Cardiac muscle cell (in vitro differentiated cells and primary cell): ENCODE measurements at places on chromosomes 11 and 22. TPM values are rescaled to one million over a fixed set of nuclear protein-coding genes. Genes with fewer than 3 reads are reported as not detected.

CASP5 gene
- total RNA-seq = not detected in 2 replicates

GRCh38 chr11:18853086-18853720, 61.6 kb upstream of the PTPN5 start:
- peaks cover 8% of the 10 kb centered on the region for H3K27me3 ChIP-seq
- H3K4me1 ChIP-seq = no peaks in the 10 kb centered on the region
- no peak overlapping the region for H3K4me3 ChIP-seq
- DNase-seq = peak; percentile 29

DNA sequence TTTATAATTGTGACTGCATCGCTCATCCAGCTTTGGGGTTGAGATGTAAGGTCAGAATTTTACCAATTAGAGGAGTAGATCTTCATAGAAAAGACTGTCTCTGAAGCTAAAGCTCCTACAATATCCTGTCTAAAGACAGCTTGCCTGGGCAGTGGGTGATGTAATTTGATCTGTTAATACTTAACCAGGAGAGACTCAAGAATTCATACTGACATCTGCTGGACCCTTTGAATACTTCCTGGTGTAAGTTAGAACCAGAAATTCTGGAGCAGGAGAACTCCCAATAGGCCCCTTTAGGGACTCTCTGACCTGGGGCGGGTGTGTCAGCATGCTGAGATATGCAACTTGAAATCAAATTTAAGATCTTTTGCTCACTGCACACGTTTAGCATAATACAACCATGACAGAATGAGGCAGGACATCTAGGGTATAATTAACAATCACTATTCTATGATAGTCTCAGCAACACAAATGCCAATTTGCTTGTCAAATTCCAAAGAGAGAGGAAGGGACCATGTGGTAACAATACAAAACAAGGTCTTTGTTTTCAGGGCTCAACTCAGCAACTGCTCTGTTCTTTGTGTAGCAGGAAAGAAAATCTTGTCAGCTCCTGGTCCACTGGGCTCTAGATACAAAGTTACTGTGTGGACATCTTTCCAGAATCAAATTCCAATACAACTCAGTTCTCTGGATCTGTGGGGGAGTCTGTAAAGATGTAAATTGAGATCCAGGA, 143.9 kb downstream of the INSC start:
- H3K4me3 ChIP-seq = no peak overlapping the region
- DNase-seq = peak; percentile 16
- H3K4me1 ChIP-seq = peaks cover 5% of the 10 kb centered on the region
- H3K27me3 ChIP-seq = no peaks in the 10 kb centered on the region
- no peak overlapping the region for H3K27ac ChIP-seq
- H3K36me3 ChIP-seq = no peaks in the 10 kb centered on the region

GRCh38 chr22:38397189-38398085, 57.6 kb downstream of the KCNJ4 start:
- no peaks in the 10 kb centered on the region for H3K27me3 ChIP-seq
- peaks cover 40% of the 10 kb centered on the region for H3K4me1 ChIP-seq
- H3K36me3 ChIP-seq = no peaks in the 10 kb centered on the region
- H3K27ac ChIP-seq = peak overlapping the region; percentile 95
- DNase-seq = peak; percentile 67
- peak overlapping the region; percentile 81 for H3K4me3 ChIP-seq

DNA sequence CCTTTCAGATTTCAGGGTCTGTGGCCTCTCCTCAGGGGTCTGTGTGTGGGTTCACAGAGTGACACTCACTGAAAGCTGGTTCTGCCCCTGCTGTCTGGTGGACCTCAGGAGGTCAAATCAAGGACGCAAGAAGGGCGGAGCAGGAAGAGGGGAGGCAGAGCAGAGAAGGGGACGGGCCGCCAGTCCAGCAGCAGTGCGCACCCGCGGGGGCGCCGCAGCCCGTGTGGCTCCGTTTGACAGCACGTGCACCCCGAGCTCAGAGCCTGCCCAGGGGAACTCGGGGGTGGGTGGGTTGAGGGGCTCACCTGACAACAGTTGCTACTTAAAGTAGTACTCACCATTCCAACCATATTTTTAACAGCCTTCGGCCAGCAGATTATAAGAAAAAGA, 71.4 kb upstream of the PITPNB start:
- H3K4me3 ChIP-seq = no peak overlapping the region
- no peak for DNase-seq
- peaks cover 3% of the 10 kb centered on the region for H3K36me3 ChIP-seq
- peaks cover 34% of the 10 kb centered on the region for H3K4me1 ChIP-seq
- peak overlapping the region; percentile 26 for H3K27ac ChIP-seq
- H3K27me3 ChIP-seq = no peaks in the 10 kb centered on the region

DNA sequence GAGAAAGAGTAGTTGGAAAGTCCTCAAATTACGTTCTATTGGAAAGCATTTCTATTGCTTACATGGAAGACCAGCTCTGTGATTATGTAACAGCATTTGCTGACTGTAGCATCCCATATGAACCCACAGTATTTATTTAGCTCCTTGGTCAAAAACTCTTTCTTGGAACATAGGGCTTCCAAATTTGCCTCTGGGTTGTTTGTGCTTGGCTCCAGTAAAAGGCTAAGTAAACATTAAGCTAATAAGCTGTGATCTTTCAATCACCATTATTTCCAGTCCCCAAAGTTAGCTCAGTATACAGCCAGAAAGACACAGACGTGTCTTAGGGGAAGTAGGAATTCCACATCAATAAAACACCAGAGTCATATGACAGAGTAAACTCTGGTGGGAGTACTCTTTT, 668.8 kb downstream of the DLG2 start:
- H3K27ac ChIP-seq = no peak overlapping the region
- no peak for DNase-seq
- peaks cover 7% of the 10 kb centered on the region for H3K4me1 ChIP-seq
- H3K27me3 ChIP-seq = no peaks in the 10 kb centered on the region
- H3K36me3 ChIP-seq = no peaks in the 10 kb centered on the region

DNA sequence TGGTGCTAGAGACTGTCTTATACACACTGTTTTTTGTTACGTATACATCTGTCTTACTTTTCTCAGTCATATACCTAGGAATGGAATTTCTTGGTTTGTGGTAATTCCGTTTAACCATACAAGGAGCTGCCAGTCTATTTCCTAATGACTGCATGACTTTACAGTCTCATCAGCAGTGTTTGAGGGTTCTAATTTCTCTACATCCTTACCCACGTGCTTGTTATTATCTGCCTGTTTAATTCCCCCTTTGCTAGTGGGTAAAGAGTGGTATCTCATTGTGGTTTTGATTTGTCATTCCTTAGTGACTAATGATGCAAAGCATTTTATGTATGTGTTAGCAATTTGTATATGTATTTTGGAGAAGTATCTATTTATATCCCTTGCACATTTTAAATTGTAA, 1008.0 kb downstream of the FAM181B start:
- no peak overlapping the region for H3K27ac ChIP-seq
- no peaks in the 10 kb centered on the region for H3K27me3 ChIP-seq
- H3K4me3 ChIP-seq = no peak overlapping the region
- no peaks in the 10 kb centered on the region for H3K36me3 ChIP-seq
